Prostate gland (tissue), 2 donors: ENCODE measurements at places on chromosomes 7 and 10. TPM values are rescaled to one million over a fixed set of nuclear protein-coding genes. Genes with fewer than 3 reads are reported as not detected.

The ADIRF gene
- total RNA-seq, result 347 TPM

The FBXL13 gene
- total RNA-seq, result 2.6 TPM

The UPK3B gene
- total RNA-seq, result 6.6 TPM

DNA sequence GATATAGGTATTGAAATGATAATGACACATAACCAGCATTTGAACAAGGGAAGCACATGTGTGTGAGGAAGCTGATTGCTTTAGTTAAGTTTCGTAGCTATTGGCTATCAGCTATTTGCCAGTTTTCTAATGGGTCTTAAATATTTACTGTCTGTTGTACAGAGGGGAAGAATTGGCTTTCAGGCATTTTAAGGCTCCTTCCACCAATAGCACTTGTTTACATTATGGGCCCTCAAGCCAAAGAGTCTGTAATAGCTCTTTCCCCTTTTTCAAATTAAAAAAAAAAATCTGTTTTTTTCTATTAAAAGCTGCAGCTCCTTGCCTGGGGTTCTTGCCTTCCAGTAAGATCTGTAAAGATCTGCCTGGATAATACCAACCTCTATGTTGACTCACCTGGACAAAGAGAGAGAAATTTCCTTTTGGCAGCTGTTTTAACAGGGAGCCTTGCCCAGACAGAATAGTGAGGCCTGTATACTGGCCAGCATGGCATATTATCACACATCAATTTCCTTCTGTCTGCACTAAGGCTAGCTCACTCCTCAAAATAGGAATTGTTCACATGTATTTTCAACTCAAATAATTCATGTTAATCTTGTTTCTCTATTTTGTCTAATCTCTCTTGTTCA is 104.7 kb upstream of the LRGUK start:
- no peaks in the 10 kb centered on the region for H3K4me1 ChIP-seq
- DNase-seq, result peak; percentile 84
- peak overlapping the region; percentile 68 for H3K27ac ChIP-seq
- no peaks in the 10 kb centered on the region for H3K27me3 ChIP-seq
- H3K4me3 ChIP-seq, result no peak overlapping the region

GRCh38 chr10:74208997-74209396 is 58.0 kb downstream of the ADK start:
- no peaks in the 10 kb centered on the region for H3K4me1 ChIP-seq
- H3K27me3 ChIP-seq, result no peaks in the 10 kb centered on the region
- no peak overlapping the region for H3K27ac ChIP-seq
- no peaks in the 10 kb centered on the region for H3K36me3 ChIP-seq
- no peak overlapping the region for H3K4me3 ChIP-seq

DNA sequence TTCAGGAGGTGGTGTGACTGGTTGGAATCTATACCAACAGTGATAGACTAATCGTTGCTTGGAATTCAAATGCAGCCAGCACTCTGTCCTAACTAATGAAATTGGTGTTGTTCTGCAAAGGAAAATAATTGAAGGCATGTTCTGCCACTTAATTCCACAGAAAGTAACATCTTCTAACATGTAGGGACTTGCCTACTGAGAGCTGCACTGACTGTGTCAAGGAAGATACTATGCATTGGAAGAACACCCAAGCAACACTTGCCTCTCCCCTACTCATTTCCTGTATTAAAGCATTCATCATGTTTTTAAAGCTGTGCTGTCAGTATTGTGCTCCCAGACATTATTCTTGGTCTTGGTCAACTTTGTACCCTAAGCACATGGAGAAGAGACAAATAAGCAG is 2.7 kb upstream of the CYP3A7 start:
- no peaks in the 10 kb centered on the region for H3K36me3 ChIP-seq
- no peak overlapping the region for H3K4me3 ChIP-seq
- H3K4me1 ChIP-seq, result no peaks in the 10 kb centered on the region
- peak; percentile 15 for DNase-seq
- H3K27ac ChIP-seq, result no peak overlapping the region

DNA sequence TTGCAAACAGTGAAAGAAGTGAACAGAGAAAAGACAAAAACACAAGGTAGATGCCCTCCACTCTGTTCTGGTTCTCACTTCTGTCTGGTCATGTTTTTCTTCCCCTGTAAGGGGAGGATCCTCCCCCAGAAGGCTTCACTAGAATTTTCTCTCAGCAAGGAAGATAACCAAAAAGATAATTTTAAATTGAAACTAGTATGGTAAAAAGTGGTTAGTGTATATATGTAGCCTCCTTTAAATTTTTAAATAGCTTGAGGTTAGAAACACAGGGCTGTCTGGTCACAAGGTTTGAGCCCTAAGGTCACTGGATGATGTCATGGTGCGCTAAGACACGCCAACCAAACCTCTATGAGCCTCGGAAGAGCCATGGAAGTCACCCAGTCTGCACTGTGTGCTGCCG is 5.6 kb upstream of the PKD1L1 start:
- no peaks in the 10 kb centered on the region for H3K36me3 ChIP-seq
- no peaks in the 10 kb centered on the region for H3K4me1 ChIP-seq
- H3K27me3 ChIP-seq, result no peaks in the 10 kb centered on the region
- no peak for DNase-seq
- no peak overlapping the region for H3K4me3 ChIP-seq
- H3K27ac ChIP-seq, result no peak overlapping the region

DNA sequence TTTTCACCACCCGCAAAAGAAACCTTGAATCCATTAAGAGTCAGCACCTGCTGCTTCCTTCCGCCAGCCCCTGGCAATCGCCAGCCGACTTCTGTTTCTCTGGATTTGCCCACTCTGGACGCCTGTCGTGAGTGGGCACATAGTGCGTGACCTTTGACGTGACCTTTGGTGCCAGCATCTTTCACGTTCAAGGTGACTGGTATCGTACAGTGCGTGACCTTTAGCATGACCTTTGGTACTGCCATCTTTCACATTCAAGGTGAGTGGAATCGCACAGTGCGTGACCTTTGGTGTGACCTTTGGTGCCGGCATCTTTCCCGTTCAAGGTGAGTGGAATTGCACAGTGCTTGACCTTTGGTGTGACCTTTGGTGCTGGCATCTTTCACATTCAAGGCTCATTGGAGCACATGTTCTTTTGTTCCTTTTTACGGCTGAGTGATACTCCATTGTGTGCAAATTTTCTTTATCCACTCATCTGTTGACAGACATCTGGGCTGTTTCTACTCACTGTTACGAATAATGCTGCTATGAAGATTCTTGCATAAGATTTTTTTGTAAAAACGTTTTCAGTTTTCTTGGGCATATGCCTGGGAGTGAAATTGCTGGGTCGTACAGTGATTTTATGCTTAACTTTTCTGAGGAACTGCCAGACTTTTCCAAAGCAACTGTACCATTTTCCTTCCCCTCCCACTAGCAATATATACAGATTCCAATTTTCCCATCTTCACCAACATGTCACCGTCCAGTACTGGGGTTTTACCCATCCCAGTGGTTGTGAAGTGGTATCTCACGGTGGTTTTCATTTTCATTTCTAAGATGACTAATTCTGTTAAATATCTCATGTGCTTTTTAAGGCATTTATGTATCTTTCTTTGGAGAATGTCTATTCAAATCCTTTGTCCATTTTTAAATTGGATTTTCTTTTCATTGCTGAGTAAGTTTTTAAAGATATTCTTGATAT is 145.3 kb downstream of the DIP2C start:
- no peaks in the 10 kb centered on the region for H3K27me3 ChIP-seq
- H3K4me1 ChIP-seq, result peaks cover 22% of the 10 kb centered on the region
- no peak overlapping the region for H3K27ac ChIP-seq
- no peak overlapping the region for H3K4me3 ChIP-seq
